ENCODE measurements at places on chromosomes 7 and 10.
A peak's percentile ranks its signal among the peaks of the same experiment; 100 is the strongest.

GRCh38 chr10:122055252-122055651, 66.3 kb downstream of the TACC2 start:
- no peak for DNase-seq

GRCh38 chr7:18457832-18458231, 37.7 kb upstream of the HDAC9 start:
- peak; percentile 72 for DNase-seq

DNA sequence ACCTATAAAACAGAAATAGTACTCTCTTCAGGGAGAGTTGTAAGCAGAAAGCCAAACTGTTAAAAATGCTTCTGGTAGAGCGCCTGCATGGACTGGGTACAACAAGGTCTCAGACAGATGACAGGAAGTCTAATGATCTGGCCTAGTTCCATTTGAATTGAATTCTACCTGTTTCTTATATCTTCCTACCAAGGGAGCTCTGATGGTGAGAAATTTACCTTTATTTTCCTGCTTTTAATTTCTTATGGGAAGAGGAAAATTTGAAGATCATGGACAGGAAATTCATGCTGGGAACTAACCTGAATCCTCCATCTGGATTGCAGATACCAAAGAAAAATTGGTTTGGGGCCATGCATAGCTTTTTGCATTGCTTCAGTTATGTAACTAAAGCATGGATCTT, 63.3 kb downstream of the BMPER start:
- no peak for DNase-seq

- no peak for DNase-seq
These were observed 14.6 kb downstream of the GATA3 start for GRCh38 chr10:8069108-8069507.

DNA sequence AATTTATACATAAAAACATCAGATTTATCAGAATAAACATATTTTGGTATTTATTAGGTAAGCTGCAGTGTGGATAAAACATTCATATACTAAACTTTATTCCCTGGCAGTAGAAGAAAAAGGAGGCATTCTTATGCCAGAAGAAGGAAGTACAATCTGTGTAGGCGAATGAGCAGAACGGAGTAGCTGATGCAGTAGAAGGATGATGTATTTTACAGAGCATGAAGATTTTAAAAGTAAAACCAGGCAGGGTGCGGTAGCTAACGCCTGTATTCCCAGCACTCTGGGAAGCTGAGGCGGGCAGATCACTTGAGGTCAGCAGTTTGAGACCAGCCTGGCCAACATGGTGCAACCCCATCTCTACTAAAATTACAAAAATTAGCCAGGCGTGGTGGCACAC, 294.9 kb upstream of the MKLN1 start:
- no peak for DNase-seq

- no peak for DNase-seq
These were observed 224.1 kb downstream of the SLC25A13 start for GRCh38 chr7:96097835-96098234.

DNA sequence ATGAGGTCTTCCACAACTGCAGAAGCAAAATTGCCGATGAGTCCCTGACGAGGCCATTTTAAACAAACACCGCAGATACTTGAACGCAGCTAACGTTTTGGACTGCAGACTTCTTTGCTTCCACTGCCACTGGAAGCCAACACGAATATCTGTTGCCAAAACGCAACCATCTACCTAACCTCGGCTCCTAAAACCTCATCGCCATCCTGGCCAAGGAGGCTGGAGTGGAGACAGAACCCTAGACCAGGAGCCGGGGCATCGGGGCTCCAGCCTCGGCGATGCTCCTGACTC, 493 bp downstream of the WDR91 start:
- DNase-seq: peak; percentile 50

DNA sequence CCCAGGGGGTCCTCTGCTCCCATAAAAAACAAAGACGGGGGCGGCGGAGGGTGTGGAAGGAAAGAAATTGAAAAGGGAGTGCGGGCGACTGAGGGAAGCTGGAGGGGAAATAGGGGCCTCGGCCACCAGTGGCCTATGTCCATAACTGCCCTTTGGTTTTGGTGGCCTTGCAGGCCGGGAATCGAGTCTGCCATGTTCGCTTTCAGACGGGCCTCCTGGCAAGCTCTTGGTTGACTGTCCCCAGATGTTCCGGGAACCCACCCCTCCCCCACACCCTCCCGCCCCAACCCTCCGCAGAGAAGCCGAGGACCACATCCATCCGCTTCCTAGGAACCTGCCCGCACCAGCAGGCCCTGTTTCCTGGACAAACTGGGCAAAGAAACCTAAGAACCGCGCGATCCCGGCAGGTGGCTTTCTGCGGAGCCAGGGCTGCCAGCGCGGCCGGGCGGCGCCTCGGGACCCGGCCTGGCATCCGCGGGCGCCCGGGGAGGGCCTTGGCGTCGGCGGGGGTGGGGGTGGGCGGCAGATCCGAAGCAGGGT, 20.0 kb upstream of the GATA3 start:
- DNase-seq: no peak

DNA sequence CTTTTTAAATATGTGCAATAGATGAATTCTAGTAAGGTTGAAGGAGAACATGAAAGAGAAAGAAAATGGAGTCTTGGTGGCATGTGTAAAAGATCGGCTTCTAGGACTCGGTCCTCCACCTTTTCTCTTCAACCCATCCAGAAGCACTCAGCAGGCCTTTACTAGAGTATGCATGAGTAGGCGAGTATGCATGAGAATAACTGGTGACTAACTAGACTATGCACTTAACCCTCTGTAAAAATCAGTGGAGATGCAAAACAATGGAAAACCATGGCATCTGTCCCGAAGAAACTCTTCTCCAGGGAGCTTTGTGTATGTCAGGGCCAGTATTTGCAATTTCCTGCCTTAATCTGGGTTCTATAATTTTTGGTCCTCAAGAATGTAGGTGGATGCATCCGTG, 40.0 kb upstream of the GRB10 start:
- no peak for DNase-seq

GRCh38 chr7:93902777-93903423, 3.5 kb upstream of the GNGT1 start:
- no peak for DNase-seq

- DNase-seq: no peak
These were observed 266.6 kb upstream of the GNAI1 start for GRCh38 chr7:79868010-79868409.

DNA sequence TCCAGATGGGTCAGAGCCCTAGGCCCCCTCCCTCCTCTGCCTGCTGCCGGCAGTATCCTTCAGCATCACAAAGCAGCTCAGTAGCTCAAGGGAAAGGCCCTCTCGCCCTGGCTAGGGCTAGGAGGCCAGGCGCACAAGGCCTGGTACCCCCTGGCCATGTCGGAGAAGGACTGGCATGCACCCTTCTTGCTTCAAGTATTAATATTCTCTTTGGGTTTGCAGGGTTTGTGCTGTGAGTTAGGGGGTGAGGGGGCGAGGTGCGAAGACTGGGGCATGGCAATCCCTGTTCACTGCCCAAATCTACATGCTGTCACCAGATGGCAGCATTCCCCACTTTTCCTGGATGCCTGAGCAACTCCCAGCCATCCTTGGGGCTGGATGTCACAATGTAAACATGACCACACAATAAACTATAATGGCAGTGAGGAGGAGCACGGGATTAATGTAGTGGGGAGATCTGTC, 105.2 kb downstream of the NEURL1 start:
- DNase-seq: peak; percentile 62

DNA sequence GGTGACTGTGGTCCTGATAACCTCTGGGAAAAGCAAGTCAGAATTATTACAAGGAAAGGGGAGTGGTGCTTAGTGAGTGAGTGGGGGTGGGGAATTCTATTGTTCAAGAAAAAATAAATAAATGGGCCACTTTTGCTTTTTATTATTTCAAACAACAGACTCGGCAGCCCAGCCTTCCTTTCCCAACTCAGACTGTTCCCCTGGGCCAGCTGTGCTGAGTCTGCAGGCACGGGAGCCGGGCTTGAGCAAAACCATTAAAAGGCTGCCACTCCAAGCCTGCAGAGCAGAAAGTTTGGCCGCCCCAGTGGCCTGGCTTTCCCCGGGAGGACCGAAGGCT, 90.0 kb downstream of the PLXNA4 start:
- DNase-seq: no peak

- no peak for DNase-seq
These were observed 42.3 kb upstream of the SGCE start for GRCh38 chr7:94698275-94698674.

DNA sequence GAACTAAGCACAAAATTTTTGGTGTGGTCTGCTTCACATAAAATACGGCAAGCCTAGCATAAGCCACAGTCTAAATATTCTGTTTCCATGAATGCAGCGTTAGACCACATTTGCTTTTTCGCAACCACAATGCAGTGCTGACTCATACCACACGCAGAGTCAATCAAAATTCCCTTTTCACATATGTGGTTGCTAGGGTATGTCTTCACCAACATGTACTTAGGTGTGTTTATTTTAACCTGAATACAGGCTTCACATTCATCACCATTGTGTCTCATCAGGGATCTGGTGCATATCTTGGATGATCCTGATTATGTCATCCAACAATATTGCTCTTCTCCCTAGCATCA, 90.8 kb downstream of the CHN2 start:
- peak; percentile 89 for DNase-seq

DNA sequence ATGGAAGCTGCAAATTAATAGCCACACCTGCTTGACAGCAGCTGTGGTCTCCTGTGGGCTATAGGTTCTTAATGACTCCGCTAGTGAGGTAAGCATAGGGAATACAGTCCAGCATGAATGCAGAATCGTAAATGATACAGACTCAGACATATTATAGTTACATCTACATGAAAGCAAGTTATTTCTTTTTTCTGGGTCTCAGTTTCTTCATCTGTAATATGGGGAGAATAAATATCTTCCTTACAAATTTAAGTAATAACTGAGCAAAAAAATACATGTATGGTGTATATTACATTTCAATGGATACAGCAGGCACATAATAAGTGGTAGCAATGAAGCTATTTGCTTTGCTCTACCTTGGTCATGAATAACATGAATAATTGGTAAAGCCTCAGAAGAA, 245.9 kb upstream of the RHOBTB1 start:
- no peak for DNase-seq

DNA sequence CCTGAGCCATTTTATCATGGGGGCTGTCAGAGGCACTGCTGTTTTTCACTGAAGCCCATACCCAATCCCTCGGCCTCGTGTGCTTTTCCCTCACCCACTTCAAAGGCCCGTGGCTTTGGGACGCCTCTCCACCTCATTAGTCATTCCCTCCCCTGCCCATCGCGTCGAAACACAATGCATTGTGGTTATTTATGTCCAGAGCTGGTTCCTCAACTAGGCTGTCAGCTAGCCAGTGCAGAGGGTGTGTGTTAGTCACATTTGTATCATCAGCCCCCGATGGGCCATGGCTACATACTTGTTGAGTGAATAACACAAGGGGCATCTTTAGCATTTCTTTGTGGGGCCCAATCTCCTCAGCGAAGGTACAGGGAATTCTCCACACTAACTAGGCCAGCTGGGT, 3.8 kb upstream of the CRCP start:
- DNase-seq: no peak

DNA sequence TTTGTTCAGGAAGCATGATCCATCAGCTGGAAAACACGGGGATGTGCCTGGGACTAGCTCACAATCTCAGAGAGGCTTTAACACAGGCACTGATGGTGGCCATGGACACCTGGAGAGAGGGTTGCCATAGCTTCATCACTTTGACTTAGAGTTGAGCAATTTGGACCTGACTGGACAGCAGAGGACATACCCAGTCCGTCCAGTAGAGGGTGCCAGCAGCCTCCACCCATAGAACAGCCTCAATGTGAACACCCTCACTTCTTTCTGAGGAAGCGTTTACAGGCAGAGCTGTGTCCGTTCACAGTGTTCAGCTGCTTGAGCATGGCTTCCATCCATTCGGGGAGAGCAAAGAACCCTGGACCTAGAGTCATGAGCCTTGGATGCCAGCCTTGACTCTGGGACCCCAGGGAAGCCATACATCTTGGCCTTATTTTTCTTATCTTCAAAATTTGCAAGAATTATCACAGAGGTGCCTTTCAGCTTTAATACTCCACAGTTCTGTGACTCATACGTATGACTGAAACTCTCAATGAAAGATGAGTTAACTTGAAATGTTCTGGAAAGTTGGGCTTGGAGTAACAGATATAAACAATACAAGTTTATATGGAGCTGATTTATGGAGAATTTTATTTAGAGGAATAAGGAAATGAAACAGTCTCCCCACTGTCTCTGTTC, 302.9 kb upstream of the PODXL start:
- peak; percentile 66 for DNase-seq

DNA sequence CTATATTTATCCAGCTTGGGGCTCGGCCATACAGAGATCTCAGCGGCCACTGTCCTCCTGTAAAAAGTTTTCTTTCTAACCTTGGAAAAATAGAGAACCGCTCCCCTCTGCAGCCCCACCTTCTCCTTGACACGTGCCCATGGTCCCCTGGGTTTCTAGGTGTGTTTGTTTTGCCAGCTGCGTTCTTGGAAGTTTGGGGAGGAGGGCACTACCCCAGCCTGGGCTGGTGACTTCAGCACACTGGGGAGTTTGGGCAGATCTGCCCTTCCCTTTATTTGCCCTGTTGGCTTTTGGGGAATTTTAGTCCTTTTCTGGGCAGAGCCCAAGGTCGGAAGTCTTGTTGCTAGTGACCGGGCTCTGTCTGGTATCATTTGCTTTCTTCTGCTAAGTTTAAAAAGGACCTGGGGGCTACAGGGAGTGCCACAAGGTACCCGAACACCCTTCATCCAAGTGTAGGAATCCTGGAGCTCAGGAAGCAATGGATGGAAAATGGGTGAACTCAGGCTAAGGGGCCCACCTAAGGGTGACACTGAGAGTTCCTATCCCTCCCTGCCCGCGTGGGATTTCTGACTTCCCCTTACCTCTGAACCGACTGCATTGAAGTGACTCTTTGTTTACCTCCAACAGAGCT, 1.7 kb downstream of the ADAMTS14 start:
- peak; percentile 47 for DNase-seq

DNA sequence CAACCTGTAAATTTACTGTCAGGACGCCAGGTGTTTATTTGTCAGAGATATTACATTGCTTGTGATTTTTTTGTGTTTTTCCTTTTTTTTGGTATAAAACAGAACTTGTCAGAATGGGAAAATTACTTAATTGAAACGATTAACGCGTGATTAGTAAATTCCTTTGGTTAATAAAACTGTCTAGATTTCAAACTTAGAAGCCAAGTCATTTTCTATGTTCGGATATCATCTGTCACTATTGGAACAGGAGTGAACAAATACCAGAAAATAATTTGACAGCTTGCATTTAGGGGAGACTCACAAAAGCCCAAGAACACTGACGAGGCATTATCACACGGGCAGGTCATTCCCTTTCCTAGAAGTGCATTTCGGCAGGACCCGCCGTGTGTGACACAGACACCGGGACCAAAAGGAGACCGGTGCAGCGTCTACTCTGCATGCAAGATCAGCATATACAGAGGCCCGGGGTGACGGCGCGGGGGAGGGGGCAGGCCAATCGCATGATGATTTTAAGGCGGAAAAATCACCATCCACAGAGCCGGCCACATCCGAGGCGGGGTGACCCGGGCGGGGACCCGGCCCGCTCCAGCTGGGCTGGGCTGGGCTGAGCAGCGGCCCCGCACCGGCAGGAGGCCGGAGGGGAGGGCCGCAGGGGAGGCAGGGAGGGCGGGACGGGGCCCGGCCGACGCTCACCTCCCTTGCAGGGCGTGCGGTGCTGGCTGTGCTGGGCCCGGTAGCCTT, 841 bp downstream of the GLUD1 start:
- no peak for DNase-seq
